ENCODE measurements at places on chromosomes 11 and 22. TPM values are rescaled to one million over a fixed set of nuclear protein-coding genes. Genes with fewer than 3 reads are reported as not detected.

NLRX1 gene
- 12.8 TPM for total RNA-seq

GRCh38 chr11:61927501-61927900, 10.1 kb upstream of the RAB3IL1 start:
- peaks cover 17% of the 10 kb centered on the region for H3K27me3 ChIP-seq
- H3K4me3 ChIP-seq = no peak overlapping the region
- H3K27ac ChIP-seq = no peak overlapping the region
- H3K36me3 ChIP-seq = no peaks in the 10 kb centered on the region
- DNase-seq = no peak

LSP1 gene
- 286 TPM for total RNA-seq

DNA sequence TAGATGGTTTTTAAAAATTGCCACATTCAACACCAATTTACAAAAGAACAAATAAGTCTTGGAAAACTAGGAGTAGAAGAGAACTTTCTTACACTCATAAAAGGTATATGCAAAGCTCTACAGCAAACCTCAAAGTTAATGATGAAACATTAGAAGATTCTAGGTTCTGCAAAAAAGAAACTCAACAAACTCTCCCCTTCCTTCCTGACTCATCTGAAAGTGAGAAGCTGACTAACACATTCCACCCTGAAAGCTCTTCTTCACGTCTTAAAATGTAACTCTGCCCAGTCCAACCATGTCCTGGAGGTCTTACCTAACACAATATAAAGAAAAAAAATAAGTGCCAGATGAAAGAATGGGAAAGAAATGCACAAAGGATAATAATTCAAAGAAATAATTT, 218.9 kb upstream of the ISX start:
- H3K4me3 ChIP-seq = no peak overlapping the region
- H3K4me1 ChIP-seq = no peaks in the 10 kb centered on the region
- no peaks in the 10 kb centered on the region for H3K36me3 ChIP-seq
- no peak for DNase-seq
- H3K27ac ChIP-seq = no peak overlapping the region

CSNK2A3 gene
- not detected for total RNA-seq

DNA sequence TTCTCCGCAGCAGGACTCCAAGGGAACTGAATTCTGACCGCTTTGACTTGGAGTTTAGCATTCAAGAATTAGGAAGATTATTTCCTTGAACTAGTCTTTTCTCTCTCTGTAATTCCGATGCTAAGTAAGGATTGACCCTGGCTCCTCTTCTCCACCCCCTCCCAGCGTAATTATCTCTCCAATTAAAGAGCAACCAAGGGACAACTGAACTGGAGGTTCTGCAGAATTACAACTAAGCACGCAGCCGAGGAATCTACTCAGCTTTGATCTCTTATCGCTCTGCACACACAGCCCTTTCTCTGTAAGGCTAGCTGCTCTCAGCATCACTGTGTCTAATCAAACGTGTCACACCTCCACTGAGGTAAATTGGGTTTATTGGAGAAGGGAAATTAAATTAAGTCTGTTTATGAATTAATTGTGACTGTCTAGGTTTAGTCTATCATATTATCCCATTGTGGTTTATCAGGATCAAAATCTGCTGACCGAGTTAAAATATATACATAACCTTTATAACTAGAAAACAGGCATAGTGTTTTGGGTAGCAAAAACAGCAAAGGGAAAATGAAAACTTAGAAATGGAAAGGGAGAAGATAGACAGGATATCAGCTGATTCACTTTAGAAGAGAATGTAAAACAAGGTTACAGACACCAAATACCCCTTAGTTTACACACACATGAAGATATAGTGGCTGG, 241.3 kb upstream of the LARGE1 start:
- no peak for DNase-seq
- H3K27ac ChIP-seq = no peak overlapping the region
- H3K4me3 ChIP-seq = no peak overlapping the region
- no peaks in the 10 kb centered on the region for H3K36me3 ChIP-seq

GRCh38 chr11:67303132-67303834, at the start of gene SSH3:
Gene SSH3 (plus strand): TSS chr11:67303530. CDS start chr11:67303626, 96 bp downstream.
- no peak for DNase-seq
- H3K27me3 ChIP-seq = no peaks in the 10 kb centered on the region
- peaks cover 22% of the 10 kb centered on the region for H3K36me3 ChIP-seq
- no peaks in the 10 kb centered on the region for H3K4me1 ChIP-seq
- peak within 1 kb of the TSS; percentile 28 for H3K27ac ChIP-seq

FAM118B gene
- 6.6 TPM for total RNA-seq

DNA sequence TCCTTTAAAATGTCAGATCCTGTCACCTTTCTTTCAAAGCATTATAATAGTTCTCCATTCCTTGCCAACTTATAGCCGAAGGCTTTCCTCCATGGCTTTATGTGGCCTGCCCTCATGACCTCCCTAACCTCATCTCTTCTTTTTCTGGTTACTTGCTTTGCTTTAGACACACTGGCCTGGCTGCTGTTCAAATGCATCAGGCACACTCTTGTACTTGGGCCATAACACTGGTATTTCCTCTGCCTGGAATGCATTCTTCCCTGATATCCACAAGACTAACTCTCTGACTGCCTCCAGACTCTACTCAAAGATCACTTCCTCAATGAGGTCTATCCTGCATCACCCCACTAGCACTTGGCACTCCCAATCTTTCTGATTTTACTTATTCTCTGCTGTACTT, 710.3 kb downstream of the KCNA4 start:
- no peaks in the 10 kb centered on the region for H3K4me1 ChIP-seq
- no peak overlapping the region for H3K27ac ChIP-seq
- H3K27me3 ChIP-seq = no peaks in the 10 kb centered on the region
- no peak overlapping the region for H3K4me3 ChIP-seq
- H3K36me3 ChIP-seq = no peaks in the 10 kb centered on the region

- H3K36me3 ChIP-seq = no peaks in the 10 kb centered on the region
- no peak overlapping the region for H3K4me3 ChIP-seq
- no peaks in the 10 kb centered on the region for H3K27me3 ChIP-seq
- H3K4me1 ChIP-seq = no peaks in the 10 kb centered on the region
- no peak overlapping the region for H3K27ac ChIP-seq
Observed at GRCh38 chr11:58659910-58660570, 37.6 kb downstream of the CNTF start.

- no peak overlapping the region for H3K4me3 ChIP-seq
- H3K36me3 ChIP-seq = no peaks in the 10 kb centered on the region
- H3K27ac ChIP-seq = no peak overlapping the region
- DNase-seq = no peak
Observed at GRCh38 chr22:42964994-42965699, 49.8 kb downstream of the PACSIN2 start.

Data from T-cell (primary cell).